ENCODE measurements at places on chromosomes 13 and 19. TPM values are rescaled to one million over a fixed set of nuclear protein-coding genes. Genes with fewer than 3 reads are reported as not detected.

- DNase-seq: no peak
These were observed 278.3 kb downstream of the TEX29 start for GRCh38 chr13:111598747-111599146.

GRCh38 chr13:34513526-34513925 is 428.5 kb upstream of the NBEA start:
- DNase-seq: no peak

DNA sequence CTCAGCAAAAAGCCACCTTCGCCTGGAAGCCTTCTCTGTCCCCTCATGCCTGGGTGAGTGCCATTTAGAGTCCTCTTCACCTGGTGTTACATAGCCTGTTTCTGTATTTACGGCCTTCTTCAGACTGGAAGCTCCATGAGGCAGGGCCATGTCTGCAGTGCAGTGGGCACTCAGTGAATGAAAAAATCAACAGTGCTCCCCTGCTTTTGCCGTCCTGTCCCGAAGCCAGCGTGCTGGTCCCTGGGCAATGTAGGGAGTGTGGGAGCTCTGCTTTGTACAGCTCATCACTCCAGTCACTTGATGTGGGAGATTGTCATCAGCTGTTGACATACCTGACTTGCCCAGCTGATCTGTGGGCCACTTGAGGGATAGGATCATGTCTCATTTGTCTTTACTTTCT is 129.0 kb upstream of the TSHZ3 start:
- no peak for DNase-seq

- DNase-seq: no peak
These were observed 14.2 kb downstream of the B3GNT8 start for GRCh38 chr19:41412953-41413352.

- DNase-seq: no peak
These were observed 101.6 kb downstream of the RAP2A start for GRCh38 chr13:97535614-97536013.

- DNase-seq: no peak
These were observed 276.8 kb downstream of the TSHZ3 start for GRCh38 chr19:31072451-31072850.

DNA sequence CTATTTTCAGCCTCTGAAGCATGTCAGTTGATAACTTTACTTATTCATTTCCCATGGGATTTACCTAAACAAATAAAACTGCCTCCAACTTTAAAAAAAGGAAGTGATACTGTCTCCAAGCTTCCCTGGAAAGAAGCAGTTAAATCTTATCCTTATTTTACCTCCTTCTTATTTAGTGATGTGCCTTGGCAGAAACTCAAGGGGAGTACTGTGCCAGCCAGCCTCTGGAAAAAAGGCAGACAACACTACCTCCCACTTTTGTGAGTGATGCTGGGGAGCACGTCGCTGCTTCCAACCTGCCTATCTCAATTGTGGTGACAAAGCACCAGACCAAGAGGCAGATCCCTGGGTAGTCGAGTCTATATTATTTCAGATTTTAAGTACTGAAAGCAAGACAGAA is 765.6 kb downstream of the DIAPH3 start:
- no peak for DNase-seq

GRCh38 chr19:2108251-2109016 is 11.7 kb downstream of the IZUMO4 start:
- DNase-seq: no peak

- no peak for DNase-seq
These were observed 6.1 kb upstream of the C13orf46 start for GRCh38 chr13:113979791-113980471.

GRCh38 chr13:19781526-19781925 is 1.2 kb downstream of the PSPC1 start:
- peak; percentile 44 for DNase-seq

MED29 gene
- 18.6 TPM for total RNA-seq

ZNF254 gene
- 15.7 TPM for total RNA-seq

C19orf25 gene
- 62.2 TPM for total RNA-seq

ZNF836 gene
- 9.6 TPM for total RNA-seq

CCNE1 gene
- total RNA-seq: 12.0 TPM

CEACAM7 gene
- total RNA-seq: not detected

LILRB5 gene
- not detected for total RNA-seq
